ENCODE measurements at places on chromosomes 3 and 15.

DNA sequence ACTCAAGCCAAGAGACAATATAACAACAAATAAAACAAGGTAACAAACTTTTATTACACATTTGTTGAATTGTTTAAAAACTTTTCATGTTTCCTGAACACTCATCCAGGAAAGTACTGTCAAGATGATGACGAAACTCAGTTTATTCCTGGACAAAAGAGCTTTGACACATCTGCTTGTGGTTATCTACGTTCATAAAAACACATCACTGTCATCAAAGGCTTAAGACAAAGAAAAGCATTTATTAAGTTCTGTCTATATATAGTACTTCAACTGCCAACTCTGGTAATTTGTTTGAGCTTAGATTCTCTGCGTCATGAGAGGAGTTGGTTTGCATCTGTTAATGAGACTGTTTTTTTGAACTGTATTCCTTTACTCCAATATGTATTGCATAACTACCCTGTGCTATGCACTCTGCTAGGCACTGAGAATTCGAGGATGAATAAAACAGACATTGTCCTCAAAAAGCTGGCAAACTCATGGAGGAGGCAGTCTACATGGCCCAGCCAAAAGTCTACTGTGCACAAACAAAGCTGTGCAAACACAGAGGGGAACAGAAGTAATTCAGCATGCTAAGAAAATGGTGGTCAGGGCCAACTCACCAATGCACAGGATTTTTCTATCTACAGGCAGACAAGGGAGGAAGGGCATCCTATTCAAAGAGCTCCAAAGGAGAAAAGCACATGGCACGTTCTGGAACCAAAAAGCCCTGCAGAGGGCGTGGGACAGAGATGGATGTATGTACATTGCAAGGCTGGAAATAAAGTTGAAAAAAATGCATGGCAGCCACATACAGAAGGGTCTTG, 21.5 kb downstream of the PLD1 start:
- no peak for DNase-seq

- no peak for DNase-seq
These were observed 7.8 kb downstream of the LRCH3 start for GRCh38 chr3:197798863-197799262.

DNA sequence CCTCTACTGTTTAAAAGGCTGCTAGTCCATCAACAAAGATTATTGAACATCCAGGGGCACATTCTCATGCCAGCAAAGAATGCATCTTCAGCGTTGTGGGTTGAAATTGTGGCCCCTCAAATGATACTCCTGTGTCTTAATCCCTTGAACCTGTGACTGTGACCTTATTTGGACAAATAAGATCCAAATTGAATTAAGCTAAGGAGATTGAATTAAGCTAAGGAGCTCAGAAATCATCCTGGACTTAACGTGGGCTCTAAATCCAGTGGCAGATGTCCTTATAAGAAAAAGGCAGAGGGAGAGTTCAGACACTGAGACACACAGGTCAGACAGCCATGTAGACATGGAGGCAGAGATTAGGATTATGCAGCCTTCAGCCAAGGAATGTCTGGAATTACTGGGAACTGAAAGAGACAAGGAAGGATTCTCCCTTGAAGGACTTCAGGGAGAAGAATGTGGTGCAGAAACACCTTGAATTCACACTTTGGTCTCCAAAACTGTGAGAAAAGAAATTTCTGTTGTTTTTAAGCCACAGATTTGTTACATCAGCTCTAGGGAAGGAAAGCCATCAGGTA, 57.3 kb upstream of the SLC24A5 start:
- no peak for DNase-seq

- DNase-seq, result no peak
These were observed 68.0 kb upstream of the ARL8B start for GRCh38 chr3:5054098-5054497.

DNA sequence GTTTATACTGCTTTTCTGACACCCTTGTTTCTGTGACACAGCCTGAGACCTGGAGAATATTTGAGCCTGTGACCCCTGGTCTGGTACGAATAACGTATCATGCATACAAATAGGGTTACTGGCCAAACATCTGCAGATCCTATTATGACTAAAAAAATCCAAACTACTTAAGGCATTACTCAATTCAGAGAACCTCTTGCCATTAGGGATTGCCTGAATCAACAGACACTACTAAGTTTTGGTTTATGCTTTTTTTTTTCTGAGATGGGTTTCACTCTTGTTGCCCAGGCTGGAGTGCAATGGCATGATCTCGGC, 35.4 kb downstream of the OSBPL10 start:
- no peak for DNase-seq

GRCh38 chr15:32870240-32871033, 152.6 kb downstream of the GREM1 start:
- peak; percentile 2 for DNase-seq

- DNase-seq, result no peak
These were observed 67.5 kb downstream of the KCNMB2 start for GRCh38 chr3:178603735-178604134.

DNA sequence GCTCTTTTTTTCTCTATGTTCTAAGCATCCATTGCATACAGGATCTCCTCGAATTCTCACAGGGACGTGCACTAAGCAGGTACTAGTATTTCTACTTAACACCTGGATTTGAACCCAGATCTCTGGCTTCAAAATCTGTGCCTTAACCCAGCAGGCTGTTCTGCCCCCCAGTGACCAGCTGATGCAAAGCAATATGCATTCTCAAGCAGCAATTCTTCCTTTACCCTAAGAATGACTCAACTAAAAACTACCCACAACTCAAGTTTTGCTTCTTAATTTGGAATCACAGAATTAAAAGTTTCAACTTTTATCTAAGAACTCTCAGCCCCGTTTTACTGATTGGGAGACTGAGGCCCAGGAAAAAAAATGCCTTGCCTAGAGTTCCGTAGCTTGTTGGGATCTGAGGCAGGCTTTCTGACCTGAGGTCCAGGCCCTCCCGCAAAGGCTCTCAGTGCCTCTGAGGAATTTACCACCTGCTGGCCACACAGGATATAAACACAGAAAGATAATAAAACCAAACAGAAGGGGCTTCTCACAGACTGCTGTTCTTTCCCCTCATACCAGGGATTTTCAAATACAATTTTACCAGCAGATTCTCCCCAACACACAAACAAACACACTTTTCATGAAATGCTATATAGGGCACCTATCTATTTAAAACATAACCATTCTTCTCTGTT, 115.4 kb upstream of the RAD18 start:
- no peak for DNase-seq

- no peak for DNase-seq
These were observed 268.4 kb downstream of the IGSF11 start for GRCh38 chr3:118766306-118766669.

DNA sequence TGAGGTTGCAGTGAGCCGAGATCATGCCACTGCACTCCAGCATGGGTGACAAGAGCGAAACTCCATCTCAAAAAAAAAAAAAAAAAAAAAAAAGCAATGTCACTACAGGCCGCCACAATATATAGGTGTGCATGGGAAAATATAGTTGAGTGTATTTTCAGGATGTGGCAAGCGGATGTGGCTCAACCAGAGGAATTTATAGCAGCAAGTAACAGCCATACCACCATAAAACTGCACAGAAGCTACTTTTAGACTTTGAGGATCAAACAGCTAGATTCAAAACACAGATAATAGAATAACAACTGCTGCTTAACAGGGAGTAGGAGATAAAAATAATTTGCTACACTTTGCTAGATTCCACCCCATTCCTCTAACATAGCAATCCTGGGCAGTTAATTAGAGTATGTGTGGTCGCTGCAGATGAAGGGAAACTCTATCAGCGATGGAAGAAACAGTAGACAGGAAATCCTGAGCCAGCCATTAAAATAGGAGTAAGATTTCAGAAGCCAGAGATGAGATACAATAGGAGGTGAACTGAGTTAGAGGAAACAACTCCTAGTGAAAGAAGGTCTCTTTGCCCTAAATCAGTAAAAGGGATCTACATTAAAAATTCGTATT, 318.7 kb upstream of the STT3B start:
- DNase-seq, result no peak

DNA sequence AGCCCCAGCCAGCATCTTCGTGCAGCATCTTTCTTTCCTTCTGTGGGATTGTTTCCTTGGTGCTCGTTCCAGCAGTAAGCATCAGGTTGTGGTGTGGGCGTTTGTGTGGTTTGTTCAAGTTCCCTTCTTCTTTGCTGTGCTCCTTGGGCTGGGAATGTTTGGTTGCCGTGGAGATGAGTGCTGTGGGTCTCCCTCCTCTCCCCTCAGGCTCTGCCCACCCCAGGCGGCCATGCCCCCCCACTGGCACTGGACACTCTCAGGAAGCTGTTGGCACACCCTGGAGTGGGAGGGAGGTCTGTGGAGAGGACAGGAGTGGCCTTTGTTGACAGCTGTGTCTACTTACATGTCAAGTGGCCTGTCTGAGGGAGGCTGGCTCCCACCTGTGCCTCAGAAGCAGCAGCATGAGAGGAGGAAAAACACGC, 46.5 kb upstream of the SACM1L start:
- DNase-seq, result no peak

DNA sequence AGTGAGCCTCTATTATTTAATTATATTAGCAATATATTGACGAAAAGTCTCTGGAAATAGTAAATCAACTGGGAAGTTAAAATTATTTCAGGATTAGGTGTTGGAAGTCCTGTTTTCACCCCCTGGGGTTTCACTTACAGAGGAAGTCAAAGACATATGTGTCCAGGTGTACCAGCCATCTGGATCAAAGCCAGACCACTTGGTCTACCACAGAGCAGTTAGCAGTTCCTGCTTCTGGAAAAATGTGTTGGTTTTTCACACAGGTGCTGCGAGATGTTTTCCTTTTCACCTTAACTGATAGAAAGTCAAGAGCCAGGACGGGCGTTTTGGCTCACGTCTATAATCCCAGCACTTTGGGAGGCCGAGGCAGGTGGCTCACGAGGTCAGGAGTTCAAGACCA, 13.1 kb downstream of the MME start:
- no peak for DNase-seq

- DNase-seq, result no peak
These were observed 14.5 kb upstream of the TOP2B start for GRCh38 chr3:25679166-25679565.

GRCh38 chr3:149808209-149808829, 4.7 kb upstream of the RNF13 start:
- DNase-seq, result peak; percentile 19

DNA sequence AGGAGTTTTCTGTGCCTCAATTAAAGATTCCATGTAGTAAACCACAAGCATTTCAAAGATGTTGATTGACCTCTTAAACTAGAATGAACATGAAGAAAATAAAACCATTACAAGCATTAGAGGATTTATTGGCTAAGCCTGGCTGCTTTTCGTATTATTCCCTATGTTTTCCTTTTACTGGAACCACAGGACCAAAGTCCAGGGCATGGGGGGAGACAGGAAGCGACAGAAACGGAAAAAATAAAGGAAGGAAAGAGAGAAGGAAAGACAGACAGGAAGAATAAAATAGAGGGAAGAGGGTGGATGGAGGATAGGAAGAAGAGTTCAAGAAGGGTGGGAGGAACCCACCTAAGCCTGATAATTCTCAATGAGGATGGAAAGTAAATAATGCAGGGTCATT, 169.9 kb downstream of the SHQ1 start:
- DNase-seq, result no peak

- no peak for DNase-seq
These were observed 151.4 kb downstream of the WNT7A start for GRCh38 chr3:13728487-13728886.

DNA sequence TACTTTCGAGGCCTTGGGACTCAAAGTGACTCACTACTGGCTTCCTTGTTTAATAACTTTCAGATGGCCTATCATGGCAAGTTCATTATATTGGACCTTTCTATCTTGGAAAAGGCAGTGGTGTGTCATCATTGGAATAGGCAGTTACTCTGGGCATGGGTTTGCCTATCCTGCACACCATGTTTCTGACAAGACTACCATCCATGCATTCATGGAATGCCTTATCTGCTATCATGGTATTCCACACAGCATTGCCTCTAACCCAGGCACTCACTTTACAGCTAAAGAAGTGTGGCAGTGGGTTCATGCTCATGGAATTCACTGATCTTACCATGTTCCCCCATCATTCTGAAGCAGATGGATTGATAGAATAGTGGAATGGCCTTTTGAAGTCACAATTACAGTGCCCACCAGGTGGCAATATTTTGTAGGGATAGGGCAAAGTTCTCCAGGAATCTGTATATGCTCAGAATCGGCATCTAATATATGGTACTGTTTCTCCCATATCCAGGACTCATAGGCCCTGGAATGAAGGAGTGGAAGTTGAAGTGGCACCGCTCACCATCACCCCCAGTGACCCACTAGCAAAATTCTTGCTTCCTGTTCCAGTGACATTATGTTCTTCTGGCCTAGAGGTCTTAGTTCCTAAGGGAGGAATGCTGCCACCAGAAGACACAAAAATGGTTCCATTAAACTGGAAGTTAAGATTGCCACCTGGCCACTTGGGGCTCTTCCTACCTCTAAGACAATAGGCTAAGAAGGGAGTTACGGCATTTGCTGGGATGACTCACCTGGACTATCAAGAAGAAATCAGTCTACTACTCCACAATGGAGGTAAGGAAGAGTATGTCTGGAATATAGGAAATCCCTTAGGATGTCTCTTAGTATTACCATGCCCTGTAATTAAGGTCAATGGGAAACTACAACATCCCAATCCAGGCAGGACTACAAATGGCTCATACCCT, 1161.4 kb downstream of the SI start:
- DNase-seq, result no peak

DNA sequence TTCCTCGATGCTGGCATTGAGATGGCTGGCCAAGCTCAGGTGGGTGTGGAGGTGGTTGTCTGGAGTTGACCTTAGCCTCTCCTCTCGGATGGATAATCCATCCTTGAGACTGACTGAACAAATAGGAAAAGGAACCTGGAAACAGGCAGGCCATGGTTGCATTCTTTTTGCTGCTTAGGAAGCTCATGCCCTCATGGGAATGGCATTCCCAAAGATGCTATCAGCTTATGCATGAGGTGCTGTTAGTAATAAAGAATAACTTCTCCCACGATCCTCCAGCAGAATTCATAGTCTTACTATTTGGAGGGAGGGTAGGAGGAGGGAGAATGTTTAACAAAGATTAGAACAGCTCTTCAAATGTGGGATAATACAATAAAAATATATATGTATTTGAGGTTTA, 303.0 kb upstream of the TPM1 start:
- no peak for DNase-seq

DNA sequence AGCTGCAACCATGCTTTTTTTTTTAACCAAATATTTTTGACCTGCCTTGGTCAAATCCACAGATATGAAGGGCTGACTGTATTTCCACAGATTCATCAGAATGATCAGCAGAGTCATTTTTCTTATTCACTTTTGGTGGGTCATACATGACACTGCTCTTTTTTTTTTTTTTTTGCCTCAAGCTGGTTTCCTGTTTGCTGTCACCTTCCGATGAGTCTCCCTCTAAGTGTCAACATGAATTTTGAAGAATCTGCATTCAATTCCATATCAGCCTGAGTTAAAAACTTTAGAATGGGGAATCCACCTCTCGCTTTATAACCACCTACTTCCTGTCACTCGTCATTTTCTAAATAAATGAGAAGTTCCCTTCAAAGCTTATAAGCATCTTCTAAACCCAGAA, 2.2 kb upstream of the SLC12A8 start:
- DNase-seq, result no peak

- no peak for DNase-seq
These were observed 1.5 kb upstream of the HEG1 start for GRCh38 chr3:125057186-125057850.

Data from activated T-helper 1 cell treated with anti-CD3 and anti-CD28 coated beads, Interleukin-2, amount 50 U/mL, for 16 hours (primary cell).